Omental fat pad (tissue), 4 donors: ENCODE measurements at places on chromosomes 6 and 20.

DNA sequence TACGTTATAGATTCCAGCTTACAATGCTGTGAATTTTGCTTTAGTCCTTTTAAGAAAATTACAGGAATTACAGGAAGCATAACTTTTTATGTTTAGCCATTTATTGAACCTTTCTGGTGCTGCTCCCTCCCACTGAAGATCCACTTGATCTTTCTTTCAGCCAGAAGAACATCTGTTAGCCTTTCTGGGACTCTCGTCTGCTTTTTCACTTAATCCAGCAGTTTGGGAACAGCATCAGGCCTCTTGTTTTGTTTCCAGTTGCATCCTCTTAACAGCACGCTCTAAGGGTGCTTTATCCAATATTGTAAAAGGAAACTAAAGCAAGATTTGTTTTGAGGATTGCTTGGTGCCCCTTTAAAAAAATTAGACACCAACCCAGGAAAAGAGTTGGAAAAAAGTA is 10.3 kb upstream of the CYP24A1 start:
- no peak for DNase-seq

DNA sequence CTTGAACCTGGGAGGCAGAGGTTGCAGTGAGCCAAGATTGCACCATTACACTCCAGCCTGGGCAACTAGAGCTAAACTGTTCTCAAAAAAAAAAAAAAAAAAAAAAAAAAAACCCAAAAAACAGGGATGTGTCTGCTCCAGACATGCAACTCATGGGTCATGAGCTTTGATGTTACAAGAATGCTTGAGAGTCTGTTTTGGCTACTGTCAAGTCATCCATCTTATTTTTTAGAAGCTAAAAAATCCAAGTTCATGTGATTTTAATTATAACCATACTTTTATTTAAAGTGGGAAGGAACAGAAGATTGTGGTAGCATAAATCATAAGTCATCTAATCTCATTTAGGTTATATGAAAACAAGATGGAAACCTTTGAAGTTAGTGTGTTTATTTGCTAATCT is 120.6 kb downstream of the PDE7B start:
- DNase-seq = no peak

- DNase-seq = no peak
These were observed 648.5 kb downstream of the TFAP2A start for GRCh38 chr6:9766240-9766915.

GRCh38 chr20:63976980-63977738 is 2.3 kb downstream of the SAMD10 start:
- no peak for DNase-seq

GRCh38 chr6:1135726-1136414 is 176.0 kb upstream of the FOXQ1 start:
- DNase-seq = no peak

GRCh38 chr20:11791835-11792567 is 125.7 kb upstream of the BTBD3 start:
- no peak for DNase-seq

DNA sequence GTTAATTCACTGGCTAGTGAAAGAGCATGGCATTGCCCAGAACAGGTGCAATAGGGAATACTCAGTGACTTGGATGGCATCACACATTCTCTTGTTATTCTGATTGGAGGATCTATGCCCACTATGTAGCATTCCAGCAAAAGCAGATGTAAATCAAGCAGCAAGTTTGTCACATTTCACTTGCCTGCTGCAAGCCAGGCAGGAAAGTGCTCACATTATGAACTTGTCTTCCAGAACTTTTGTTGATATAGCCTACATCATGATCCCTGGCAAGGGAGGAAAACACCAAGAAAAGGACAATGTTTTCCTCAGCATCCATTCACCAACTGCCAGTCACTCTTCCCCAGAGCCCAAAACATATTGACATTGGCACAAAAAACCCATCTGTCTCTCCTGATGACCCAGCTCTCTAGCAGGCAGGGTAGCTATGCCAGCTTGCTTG is 77.8 kb downstream of the ARHGAP18 start:
- no peak for DNase-seq

DNA sequence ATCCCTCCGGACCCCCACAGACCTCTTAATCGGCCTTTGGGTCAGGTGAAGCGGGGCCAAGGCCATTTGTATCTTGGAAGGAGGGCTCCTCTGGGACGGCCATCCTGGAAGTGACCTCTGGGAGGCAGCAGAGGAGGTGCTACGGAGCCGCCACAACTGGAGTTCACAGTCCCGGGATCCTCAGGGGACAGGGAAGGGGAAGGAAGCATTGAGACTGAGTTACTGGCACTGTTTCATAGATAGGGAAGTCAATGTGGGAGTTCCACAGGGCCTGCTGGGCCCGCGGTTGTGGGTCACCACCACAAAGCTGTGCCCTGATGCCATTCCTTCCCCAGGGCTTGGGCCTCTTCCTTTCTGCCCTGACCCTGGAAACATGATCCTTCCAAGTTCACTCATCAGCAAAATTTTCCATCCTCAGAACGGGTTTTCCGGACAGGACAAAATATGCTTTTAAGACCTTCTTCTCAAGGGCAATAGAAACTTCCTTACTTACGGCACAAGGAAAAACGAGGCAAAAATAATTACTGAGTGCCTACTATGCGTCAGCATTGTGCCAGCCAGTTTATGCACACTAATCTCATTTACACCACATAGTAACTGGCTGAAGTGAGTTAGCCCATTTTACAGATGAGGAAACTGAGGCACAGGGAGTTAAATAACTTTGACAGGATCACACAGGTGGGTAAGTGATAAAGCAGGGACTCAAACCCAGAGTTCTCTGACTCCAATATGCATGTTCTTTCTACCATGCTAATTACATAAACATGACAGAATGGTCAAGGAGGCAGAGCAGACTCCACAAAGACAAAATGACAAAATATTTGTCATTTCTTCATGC is 143.8 kb downstream of the UNC5CL start:
- no peak for DNase-seq

DNA sequence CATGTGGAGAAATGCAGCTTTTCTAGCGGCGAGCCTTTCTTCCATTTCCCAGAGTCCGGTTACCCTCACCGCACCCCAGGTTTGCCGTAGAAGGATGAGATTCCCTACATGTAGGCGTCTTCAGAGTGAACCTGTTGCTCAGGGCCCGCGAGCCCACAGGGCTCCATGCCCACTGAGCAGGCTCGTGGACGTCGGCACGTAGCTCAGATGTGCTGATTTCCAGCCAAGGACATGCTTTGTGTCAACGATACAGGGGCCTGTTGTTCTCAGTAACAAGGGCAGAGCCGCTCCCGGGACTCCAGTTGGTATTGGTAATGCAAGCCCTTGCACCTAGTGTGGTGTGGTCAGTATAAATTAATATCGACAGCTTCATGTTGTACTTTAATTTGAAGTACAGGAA is 159.6 kb downstream of the MTHFD1L start:
- DNase-seq = no peak

- DNase-seq = no peak
These were observed 251.0 kb upstream of the TCF21 start for GRCh38 chr6:133637874-133638273.

DNA sequence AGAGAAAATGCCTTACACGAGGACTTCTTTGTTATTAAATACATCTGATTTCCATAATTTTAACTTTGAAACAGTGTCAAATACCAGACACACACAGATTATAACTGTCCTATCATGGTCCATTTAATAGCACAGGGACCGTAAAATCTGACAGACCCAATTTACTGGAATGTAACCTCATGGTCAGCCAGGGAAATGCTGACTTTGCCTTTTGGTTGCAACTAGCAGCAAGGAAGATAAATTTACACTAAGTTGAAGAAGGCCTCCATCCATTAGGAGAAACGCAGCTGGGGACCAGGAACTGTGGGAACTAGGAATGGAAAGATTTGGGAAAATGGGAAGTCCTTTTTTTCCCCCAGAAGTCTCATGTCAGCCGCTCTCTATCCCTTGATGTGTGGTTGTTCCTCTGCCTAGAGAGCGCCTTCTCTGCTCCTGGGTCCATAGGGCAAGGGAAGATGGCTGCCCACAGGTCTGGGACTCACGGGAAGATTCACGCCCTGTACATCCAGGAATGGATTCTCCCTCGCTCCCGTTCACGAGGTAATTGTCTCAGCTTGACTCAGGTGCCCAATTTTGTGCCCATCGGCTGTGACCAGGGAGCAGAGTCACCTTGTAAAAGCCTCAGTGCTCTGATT is 74.6 kb upstream of the L3MBTL3 start:
- DNase-seq = no peak

GRCh38 chr6:28776269-28777146 is 147.3 kb downstream of the TRIM27 start:
- no peak for DNase-seq

DNA sequence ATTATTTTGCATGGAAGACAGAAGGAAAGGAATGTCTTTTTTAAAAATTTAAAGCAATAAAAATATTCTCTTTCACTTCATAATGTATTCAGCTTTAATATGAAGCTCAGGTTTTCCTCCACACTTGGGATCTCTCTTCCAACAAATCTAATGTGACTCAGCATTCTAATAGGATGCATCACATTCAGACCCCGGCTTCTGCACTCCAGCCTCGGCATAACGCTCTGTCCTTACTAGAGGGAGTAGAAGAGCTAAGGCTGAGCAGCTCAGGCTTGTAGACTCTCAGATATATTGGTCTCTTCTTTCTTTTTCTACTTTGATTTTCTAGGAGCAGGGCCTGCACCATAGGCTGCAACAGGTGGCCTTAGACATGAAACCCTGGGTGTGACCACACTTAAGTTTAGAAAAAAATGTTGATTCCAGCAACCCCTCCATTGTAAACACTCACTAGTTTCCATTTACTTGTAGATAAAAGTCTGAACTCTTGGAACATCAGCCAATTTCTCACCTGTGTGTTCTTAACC is 161.7 kb downstream of the PAK5 start:
- no peak for DNase-seq

DNA sequence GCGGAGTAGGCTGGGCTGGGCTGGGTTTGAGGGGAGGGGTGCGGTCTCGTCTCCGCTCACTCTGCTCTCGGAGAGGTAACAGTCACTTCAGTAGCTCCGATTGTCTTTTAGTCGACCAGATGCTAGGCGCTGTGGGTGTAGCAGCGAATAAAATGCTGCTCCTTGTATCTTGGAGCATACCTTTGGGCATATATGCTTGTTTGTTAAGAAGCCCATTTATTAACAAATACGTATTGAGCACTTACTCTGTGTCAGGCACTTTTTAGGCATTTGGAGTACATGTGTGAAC is 545 bp downstream of the ACTR5 start:
- DNase-seq = no peak

DNA sequence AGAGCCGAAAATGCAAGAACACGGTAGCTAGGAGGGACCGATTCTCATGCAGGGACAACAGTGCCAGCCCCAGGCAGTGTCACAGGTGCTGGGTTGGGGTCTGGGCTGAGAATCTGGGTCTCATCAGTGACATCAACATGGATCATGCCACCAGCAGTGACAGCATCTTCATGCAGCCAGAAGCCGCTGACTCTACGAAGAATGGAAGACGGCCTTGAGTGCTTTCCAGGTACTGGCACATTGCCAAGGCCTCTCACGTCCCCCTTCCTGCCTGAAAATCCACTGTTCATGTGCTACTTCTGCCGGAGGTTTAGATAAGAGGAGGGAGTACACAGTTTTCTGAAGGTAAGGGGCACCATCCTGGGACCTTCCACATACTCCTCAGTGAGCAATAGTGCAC is 141.1 kb upstream of the FOXQ1 start:
- no peak for DNase-seq

DNA sequence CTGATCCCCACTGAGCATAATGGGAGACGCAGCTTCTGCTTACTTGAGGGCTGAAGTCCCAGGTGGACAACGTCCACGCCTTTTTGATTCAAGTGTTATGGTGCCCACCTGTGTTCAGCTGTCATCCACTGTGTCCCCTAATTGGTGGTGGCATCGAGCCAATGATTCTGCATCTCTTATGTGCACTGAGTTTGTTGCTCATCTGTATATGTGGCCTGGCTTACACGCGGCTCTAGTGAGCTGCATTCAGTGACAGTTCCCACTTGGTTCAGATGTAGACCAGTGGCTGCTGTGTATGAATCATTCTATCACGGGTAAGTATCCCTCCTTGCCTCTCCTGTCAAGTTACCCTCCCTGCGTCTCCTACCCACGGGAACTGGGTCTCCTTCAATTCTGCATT is 131.2 kb upstream of the CLDN20 start:
- DNase-seq = no peak

DNA sequence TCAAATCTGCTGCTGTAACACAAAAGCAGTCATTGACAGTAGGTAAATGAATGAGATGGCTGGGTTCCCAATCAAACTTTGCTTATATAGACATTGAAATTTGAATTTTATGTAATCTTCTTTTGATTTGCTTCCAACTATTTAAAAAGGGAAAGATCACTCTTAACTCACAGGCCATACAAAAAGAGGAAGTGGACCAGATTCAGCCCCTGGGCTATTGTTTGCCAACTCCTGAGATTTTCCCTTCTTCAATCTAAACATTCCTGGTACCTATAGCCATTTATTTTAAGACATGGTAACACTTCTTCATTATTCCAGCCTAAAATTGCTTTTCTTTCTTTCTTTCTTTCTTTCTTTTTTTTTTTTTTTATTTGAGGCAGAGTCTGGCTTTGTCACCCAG is 260.6 kb downstream of the TFAP2A start:
- no peak for DNase-seq

GRCh38 chr6:72787391-72788031 is 165.6 kb downstream of the KCNQ5 start:
- DNase-seq = no peak

DNA sequence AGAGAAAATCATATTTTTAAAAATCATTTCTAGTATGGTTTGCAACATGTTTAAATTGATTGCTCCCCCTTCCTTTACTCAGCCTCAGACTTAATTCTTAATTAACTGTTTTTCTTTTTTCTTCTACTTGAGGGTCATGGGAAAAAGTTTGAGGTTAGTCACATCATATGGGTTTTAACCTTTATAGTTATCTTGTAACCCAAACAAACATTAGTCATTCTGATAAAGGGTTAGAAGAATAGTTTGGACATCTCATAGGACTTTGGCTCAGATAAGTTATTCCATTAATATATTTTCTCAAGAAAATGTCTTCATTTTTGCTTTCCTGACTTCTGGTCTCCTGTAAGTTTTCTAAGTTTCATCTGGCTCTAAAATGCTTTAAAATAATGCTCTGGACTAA is 34.5 kb upstream of the TSPYL1 start:
- DNase-seq = no peak

- DNase-seq = no peak
These were observed 474 bp downstream of the RBM38 start for GRCh38 chr20:57391439-57392301.

GRCh38 chr6:134810402-134810801 is 139.5 kb downstream of the ALDH8A1 start:
- no peak for DNase-seq

- DNase-seq = no peak
These were observed 26.5 kb upstream of the ZFAND3 start for GRCh38 chr6:37793067-37793466.

- DNase-seq = peak; percentile 26
These were observed 756 bp upstream of the RBCK1 start for GRCh38 chr20:407133-407952.
